HFFc6 (cell line): ENCODE measurements at places on chromosomes 5 and 9.

GRCh38 chr9:107024193-107024592, 161.2 kb downstream of the ZNF462 start:
- H3K27me3 ChIP-seq = peaks cover 16% of the 10 kb centered on the region
- no peak overlapping the region for H3K27ac ChIP-seq
- H3K36me3 ChIP-seq = no peaks in the 10 kb centered on the region
- H3K4me1 ChIP-seq = peaks cover 16% of the 10 kb centered on the region

GRCh38 chr5:1291611-1292080, 3.2 kb downstream of the TERT start:
- H3K4me3 ChIP-seq = no peak overlapping the region
- H3K36me3 ChIP-seq = peaks cover 10% of the 10 kb centered on the region; the same call in 1 of the 2 replicates
- H3K4me1 ChIP-seq = no peaks in the 10 kb centered on the region
- DNase-seq = no peak
- H3K27ac ChIP-seq = no peak overlapping the region

- peaks cover 5% of the 10 kb centered on the region; the same call in 1 of the 2 replicates for H3K27me3 ChIP-seq
- no peak overlapping the region for H3K27ac ChIP-seq
- no peak overlapping the region for H3K4me3 ChIP-seq
- H3K4me1 ChIP-seq = no peaks in the 10 kb centered on the region
- H3K36me3 ChIP-seq = peaks cover 18% of the 10 kb centered on the region
Observed at GRCh38 chr5:175001876-175002645, 277.7 kb downstream of the MSX2 start.

DNA sequence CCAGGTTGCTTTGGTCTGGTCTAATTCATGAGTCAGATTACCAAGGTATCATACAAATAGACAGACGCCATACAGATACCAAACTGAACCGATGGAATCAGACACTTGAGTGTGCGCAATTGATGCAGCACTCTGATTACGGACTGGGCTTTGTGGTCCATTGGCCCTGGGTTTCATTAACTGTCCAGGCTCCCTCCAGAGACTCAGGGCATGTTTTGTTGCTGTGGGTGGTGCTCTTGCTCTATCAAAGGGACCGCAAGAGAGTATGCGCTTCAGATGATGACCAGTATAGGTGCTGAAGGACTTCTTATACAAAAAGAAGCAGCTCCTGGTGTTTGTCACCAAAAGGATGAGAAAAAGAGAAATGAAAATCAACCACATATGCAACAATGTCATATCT, 36.9 kb upstream of the ANKRD55 start:
- no peaks in the 10 kb centered on the region for H3K36me3 ChIP-seq
- no peak overlapping the region for H3K4me3 ChIP-seq
- no peak for DNase-seq
- H3K27ac ChIP-seq = no peak overlapping the region
- H3K4me1 ChIP-seq = peaks cover 27% of the 10 kb centered on the region

GRCh38 chr5:154791535-154791934, 36.4 kb downstream of the LARP1 start:
- no peak overlapping the region for H3K27ac ChIP-seq
- H3K27me3 ChIP-seq = peaks cover 4% of the 10 kb centered on the region
- no peak overlapping the region for H3K4me3 ChIP-seq
- H3K4me1 ChIP-seq = peaks cover 57% of the 10 kb centered on the region
- peaks cover 25% of the 10 kb centered on the region for H3K36me3 ChIP-seq
